ENCODE measurements at places on chromosomes 12 and 14.

GRCh38 chr14:96126783-96127271 lies 77.8 kb upstream of the BDKRB2 start:
- DNase-seq = no peak

GRCh38 chr12:123398177-123398549 lies 14.2 kb downstream of the KMT5A start:
- no peak for DNase-seq

GRCh38 chr12:121444842-121445202 lies 44.9 kb downstream of the RNF34 start:
- no peak for DNase-seq

GRCh38 chr14:77260631-77261030 lies 10.4 kb downstream of the NGB start:
- DNase-seq = no peak

GRCh38 chr14:101927859-101928258 lies 36.5 kb upstream of the DYNC1H1 start:
- DNase-seq = no peak

DNA sequence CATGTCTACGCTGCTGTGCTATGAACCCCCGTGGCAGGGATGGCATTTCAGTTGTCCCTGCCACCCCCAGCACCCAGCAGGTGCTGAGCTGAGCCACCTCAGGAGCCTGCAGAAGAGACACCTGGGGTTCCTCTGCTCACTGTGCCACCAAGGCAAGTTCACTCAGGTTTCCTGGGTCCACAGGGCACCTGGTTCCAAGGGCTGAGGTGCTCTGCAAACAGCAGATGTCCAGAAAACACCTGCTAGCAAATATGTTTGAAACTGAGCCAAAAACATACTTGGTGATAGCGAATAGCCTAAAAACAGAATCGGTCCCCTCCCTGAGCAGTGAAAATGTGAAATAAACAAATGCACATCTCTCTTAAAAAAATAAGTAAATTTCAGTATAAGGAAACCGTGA lies 35.6 kb upstream of the GPR68 start:
- no peak for DNase-seq

DNA sequence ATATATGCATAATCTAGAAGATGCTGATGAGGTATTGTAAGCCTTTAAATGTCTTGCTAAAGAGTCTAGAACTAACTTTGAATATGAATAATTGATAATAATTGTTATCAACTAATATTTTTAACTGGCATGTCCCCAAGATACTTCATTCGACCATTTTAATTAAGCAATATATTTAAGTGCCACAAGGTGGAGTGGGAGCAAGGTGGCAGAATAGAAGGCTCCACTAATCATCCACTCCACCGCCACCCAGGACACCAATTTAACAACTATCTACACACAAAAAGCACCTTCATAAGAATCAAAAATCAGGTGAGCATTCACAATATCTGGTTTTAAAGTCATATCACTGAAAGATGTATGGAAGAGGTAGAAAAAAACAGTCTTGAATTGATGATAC lies 409.6 kb downstream of the SEC23A start:
- DNase-seq = no peak

DNA sequence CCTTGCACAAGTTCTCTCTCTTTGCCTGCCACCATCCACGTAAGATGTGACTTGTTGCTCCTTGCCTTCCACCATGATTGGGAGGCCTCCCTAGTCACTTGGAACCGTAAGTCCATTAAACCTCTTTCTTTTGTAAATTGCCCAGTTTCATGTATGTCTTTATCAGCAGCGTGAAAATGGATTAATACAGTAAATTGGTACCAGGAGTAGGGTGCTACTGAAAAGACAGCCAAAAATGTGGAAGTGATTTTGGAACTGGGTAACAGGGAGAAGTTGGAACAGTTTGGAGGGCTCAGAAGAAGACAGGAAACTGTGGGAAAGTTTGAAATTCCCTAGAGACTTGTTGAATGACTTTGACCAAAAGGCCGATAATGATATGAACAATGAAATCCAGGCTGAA lies 27.9 kb downstream of the STYK1 start:
- no peak for DNase-seq

Measured in GM13976 (cell line).